ENCODE measurements at places on chromosomes 1 and 21.

DNA sequence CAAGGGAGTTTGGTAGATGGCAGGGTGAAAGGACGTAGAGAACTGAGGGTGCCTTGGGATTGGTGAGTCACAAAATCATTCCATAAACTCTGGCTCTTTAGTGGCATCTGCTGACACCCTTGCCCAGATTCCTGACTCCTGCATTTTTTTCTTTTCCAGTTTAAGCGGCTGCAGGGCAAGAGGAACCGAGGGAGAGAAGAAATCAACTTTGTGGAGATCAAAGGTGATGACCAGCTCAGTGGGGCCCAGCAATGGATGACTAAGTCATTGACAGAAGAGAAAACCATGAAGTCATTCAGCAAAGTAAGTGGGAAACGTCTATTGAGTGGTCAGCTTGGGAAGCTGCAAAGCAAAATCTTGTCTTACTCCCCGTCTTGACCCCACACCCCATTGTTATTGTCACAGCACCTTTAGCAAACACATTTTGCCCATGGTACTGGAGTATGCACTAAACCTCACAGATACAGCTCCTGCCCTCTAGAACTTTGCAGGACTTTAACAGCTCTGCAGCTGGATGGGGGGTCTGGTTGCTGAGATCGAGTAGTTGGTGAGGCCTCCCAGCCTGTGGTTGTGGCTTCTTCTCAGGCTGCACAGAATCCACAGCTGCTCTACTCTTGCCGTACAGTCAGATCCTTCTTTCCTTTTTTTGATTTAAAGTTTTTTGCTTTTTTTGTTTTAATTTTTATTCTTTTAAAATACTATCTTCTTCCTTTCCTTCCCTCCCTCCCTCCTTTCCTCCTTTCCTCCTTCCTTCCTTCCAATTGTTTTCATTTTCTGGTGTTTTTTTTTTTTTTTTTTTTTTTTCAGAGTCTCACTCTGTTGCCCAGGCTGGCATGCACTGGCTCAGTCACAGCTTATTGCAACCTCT, 21.9 kb downstream of the SH2D2A start:
- no peak for DNase-seq

DNA sequence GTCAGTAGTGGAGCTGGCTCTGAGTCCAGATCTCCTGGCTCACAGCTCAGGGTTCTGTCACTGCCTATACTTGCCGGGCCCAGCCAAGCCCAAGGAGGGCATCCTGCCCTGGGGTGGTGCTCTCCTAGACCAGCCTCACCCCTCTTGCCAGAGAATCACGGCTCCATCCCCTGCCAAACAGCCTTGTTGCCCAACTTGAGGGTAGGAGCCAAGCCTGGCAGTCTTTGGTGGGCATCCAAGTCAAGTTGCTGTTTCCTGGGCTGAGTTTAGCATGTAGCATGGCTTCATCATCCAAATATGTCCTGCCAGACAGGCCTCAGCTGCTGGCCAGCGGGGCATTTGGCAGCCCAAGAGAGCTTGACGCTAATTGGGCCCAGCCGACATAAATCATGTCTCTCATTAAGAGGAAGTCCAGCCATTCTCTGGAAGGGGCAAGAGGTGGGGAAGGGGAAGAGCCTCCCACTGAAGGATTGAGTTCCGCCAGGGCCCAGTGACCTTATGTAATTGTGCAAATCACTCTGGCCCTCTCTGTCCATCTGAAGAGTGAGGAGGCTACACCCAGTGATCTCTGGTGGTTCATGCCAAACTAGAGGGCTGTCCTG, 22.6 kb upstream of the TRABD2B start:
- no peak for DNase-seq

DNA sequence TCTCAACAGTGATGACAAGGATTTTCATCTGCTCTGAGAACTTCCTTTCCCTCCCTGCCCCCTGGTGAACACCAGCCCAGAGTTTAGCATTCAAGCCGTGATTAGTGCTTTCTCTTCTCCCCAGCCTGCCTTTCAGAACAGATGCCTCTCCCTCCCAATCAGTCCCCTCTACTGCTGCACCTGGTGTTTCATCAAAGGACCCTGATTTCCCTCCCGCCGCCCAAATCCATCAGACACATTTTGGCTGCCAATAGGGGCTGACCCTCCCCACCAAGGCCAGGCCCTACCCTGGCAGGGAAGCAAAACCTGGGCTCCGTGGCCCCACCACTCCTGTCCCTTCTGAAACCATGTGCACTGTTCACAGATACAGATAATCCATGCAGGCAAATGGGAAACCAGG, 34.0 kb upstream of the KLHDC7A start:
- DNase-seq, result no peak

DNA sequence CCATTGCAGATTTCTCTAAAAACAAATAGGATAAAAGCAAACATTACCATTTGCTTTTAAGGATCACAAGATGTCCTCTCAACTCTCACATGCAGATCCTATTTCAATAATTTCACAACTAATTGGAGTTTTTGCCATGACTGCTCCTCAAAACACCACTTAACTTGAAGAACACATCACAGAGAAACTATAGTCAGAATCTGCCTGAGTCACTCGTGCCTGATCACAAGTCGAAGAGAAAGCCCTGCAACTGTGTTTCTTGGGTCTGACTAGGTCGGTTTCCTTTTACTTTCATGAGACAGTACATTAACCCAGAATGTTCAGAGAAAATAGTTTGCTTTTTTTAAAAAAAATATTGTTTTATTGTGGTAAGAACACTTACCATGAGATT, 46.3 kb upstream of the SMYD2 start:
- no peak for DNase-seq

- no peak for DNase-seq
These were observed 47.6 kb upstream of the GJA5 start for GRCh38 chr1:147808025-147808424.

GRCh38 chr1:109902204-109902985, 8.3 kb upstream of the CSF1 start:
- DNase-seq, result no peak

- DNase-seq, result no peak
These were observed 68.1 kb downstream of the SPAG17 start for GRCh38 chr1:118116909-118117308.

GRCh38 chr21:36697851-36698384, 997 bp upstream of the SIM2 start:
- no peak for DNase-seq

- no peak for DNase-seq
These were observed 9.2 kb downstream of the S100A10 start for GRCh38 chr1:151984313-151984956.

DNA sequence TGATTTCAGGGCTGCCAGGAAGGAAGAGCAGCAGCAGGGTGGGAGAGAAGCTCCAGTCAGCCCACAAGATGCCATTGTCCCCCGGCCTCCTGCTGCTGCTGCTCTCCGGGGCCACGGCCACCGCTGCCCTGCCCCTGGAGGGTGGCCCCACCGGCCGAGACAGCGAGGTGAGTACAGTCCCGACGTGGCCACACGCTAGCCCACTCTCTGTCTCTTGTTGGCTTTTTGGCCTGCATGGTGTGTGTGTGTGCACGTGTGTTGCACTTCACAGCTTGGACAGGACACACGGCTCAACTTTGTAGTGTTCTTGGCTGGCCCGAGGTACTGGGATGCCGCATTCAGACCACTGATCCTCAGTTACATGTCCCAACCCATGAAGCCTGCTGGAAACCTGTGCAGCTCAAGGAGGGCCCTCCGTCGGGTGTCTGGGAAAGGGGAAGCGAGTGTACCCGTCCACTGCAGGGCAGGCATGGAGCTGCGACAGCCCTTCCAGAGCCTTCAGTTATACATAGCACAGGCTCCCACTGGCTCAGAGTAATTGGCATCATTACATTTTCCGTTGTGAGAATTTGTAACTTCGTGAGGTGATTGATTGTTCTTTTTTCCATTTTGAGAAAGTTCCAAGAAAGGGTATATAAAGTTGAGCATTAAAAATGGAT, 454 bp downstream of the CORT start:
- no peak for DNase-seq

DNA sequence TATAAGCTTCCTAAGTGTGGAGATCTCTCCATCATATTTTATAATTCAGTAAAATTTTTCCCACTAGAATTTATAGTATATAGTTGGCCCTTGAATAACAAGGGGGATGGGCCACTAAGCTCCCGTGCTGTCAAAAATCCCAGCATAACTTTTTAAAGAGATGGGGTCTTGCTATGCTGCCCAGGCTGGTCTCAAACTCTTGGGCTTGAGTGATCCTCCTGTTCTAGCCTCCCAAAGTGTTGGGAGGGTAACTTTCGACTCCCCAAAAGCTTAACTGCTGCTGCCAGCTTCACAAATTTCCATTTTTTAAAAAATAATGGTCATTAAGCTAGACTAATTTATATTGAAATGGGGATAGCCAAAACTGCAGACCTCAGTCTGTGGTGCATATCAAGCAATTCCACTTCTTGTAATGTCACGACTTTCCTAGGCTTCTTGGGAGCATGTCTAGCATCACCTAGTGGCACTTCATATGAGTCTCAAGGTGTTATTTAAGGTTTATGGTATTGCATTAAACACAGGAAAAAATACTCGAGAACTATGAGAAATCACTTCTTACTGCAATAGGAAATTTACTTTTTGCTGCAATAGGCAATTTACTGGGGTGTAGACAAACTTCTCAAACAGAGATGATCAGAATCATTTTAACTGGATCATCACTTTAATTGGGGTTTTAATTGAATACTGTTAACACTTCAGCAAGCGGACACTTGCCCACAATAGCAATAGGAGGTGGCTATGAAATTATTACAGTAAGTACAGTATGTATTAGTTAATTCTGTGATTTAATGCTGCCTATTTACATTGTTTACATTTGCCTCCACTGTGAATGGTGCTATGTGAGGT, 19.3 kb upstream of the ACTA1 start:
- DNase-seq, result no peak

Measured in activated T-helper 9 cell treated with anti-CD3 and anti-CD28 coated beads, Interleukin-2, amount 50 U/mL, for 16 hours (primary cell).